ENCODE measurements at places on chromosomes 1 and 21.

GRCh38 chr1:115854005-115854404 is 13.1 kb upstream of the NHLH2 start:
- DNase-seq: no peak

DNA sequence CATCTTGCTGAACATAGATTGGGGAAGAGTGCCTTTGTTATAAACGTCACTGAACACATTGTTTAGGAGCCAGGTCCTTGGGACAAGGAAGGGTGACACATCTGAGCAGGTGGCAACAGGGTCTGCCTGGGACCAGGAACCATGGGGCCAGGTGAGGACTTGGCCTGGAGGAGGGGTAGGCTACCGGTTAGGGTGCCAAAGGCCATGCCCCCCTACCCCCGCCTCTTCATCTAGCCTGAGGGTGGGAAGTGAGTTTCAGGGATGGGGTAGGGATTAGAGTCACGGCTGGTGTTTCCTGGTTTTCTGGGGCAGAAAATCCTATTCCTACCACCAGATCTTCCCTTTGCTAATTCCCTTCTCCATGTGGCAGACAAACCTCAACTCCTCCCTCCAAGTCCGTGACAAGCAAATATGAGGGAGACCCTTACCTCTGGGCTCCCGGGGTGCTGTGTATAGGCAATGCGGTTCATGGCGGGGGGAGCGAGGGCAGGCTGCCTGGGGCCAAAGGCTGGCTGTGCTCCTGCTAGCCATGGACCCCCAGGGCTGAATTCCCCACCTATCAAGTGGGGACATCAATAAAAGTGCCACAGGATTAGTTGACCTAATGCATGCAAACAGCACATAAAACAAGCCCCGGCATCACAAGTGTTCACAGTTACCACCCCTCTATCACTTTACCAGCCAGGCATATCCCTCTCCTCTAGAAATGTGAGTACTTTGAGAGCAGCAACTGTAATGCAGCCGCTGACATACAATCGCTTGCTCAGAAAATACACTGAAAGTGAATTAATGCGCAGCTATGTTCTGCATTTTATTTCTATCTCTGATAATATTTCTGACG is 14.5 kb downstream of the CD247 start:
- DNase-seq: no peak

DNA sequence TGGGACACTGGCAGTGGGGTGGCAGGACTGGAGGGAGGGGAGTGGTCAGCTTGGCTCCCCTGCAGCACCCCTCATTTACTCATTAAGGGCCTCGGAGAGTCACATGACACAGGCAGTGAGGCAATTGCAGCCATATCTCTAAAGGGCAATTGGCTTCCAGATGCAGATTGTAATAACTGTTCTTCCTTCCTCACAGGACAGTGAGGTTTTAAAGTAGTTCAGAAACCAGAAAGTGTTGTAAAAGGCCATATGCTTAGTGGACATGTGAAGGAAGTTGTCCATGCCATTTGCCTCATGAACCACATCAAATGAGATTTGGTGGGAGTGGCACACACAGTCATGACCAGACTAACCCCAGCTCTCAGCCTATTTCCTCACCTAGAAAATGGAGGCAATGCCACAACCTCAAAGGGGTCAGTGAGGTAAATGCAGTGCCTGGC is 11.1 kb downstream of the MTX1 start:
- DNase-seq: no peak

DNA sequence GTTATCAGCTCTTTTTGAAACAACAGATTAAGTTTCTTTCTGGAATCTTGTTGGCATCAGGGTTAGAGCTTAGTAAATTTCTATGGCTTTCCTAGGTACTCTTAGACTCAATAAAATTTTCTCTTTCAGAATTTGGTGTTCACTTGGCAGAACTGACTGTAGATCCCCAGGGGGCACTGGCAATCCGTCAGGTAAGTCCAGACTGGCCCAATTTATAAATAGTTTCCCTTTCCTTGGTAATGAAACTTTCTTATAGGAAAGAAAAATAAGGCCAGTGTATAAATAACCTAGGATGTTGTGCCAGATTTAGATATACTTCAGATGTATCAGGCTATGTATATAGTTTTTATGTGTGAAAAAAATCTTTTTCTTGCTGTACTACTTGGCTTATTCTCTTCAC is 18.2 kb downstream of the IPO9 start:
- no peak for DNase-seq

DNA sequence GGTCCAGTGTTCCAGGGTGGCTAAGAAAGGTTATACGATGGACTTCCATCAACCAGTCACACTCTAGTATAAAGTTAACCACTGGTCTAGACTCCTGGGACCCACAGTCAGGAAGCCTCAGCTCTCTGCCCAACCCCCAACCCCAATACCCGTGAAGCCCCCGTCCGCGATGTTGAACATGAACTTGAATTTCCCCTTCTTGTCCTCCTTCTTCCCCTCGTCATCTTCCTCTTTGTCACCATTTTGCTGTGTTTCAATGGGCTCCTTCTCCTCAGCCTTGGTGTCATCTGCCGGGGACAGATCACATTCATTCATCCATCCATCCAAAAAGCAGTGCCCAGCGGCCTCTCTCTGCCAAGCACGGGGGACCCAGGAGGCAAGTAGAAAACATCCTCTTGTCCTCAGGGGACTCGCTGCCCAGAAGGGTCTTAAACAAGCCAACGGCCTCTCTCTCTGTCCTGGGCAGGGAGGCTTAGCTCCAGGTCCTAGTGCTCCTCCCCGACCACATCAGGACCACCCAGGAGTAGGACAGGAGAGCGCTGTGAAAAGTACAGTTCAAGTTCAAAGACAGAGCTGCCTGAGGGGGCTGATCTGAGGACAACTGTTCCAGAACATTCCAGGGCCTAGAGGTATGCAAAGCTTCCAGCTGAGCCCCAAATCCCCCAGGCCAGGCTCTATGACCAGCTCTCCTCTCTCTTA is 66.5 kb downstream of the KCNAB2 start:
- DNase-seq: no peak

DNA sequence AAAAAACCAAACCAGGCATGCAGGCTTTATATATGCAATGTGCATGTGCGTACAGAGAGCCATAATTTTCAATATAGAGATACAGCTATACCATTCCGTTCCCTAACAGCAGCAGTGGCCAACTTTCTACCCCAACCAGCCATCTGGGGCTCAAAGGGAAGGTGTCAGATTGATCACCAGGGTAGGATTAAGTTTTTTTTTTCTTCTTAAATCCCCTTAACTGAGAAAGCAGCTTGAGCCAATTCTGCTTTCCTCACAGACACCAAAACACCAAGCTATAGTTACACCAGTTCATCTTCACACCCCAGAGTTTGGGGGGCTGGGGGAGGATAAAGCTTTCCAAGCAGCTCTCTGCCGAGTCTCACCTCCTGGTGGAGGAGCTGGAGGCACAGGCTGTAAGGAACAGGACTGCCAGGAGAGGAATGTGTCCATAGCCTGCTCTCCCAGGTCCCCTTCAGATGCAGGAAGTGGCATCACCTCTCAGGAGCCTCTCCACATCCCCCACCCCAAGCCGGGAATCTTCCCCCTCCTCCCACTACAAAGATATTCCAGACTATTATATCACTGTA is 87.9 kb downstream of the SSBP3 start:
- DNase-seq: no peak

DNA sequence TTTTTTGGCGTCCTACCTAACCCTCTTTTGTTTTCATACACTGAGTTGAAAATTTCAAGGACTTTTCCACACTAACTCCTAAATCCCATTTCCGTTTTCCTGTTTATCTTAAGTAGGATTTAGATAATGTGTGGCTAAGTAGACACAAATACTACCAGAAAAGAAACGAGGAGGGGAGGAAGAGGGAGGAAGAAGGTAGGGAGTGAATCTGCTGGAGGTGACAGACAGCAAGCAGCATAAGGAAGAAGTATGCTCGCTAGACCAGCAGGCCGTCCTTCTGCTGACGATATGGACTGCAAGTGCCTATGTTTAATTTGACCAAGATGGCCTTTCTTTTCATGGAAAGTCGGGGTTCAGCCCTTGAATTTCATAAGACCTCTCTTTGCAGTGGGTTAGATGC is 256.9 kb upstream of the RAB4A start:
- no peak for DNase-seq

- DNase-seq: no peak
Measured at GRCh38 chr1:170660281-170660713, 3.6 kb upstream of the PRRX1 start.

DNA sequence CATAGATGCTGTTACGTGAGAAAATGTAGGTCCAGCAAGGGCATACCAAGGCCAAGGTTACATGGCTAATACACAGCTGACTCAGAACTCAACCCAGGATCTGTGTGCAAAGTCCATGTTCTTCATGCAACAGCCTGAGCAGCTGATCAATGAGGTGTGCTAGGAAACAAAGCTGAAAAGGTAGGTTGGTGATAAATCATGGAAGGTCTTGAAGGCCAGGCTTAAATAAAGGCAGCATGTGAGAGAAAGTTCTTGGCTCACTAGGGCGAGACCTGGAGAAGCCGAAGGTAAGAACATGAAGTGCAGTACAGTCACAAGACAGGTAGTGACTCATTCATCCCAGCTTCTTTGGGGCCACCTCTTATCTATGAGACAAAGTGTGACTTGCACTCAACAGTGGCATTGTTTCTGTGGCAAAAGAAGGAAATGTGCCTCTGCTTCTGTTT is 33.4 kb downstream of the TLR5 start:
- DNase-seq: no peak

DNA sequence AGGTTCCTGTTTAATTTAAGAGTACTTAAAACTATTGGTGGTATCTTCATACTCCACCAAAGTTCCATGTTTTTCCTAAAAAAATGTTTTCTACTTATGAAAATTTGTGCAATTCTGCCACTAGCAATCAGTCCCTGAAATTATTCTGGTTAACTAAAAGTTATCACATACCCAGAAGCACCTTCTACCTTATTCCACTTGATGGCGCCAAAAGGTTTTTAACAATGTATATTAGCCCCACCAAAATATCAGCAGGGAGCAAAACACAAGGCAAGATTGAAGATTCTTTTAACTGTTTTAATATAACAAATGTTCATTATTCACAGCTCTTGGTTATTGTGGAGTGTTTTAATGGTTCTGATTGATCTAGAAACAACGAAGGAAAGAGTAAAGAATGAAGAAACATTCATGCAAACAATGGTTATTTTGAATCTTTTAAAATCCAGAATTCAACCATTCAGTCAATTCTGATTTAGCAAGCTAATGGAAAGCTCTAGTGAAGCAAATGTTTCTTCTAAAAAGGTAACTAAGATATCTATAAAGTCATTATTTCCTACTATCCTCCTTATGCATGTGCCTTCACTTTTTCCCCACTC is 67.2 kb downstream of the TTLL7 start:
- peak; percentile 70 for DNase-seq

DNA sequence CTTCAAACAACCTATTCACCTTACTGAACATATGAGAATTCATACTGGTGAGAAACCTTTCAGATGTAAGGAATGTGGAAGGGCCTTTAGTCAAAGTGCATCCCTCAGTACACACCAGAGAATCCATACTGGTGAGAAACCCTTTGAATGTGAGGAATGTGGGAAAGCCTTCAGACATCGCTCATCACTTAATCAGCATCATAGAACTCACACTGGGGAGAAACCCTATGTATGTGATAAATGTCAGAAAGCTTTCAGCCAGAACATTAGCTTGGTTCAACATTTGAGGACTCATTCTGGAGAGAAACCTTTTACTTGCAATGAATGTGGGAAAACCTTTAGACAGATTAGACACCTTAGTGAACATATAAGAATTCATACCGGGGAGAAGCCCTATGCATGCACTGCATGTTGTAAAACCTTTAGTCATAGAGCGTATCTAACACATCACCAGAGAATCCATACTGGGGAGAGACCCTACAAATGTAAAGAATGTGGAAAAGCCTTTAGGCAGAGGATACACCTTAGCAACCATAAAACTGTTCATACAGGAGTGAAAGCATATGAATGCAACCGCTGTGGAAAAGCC is 13.2 kb upstream of the EXO5 start:
- no peak for DNase-seq

DNA sequence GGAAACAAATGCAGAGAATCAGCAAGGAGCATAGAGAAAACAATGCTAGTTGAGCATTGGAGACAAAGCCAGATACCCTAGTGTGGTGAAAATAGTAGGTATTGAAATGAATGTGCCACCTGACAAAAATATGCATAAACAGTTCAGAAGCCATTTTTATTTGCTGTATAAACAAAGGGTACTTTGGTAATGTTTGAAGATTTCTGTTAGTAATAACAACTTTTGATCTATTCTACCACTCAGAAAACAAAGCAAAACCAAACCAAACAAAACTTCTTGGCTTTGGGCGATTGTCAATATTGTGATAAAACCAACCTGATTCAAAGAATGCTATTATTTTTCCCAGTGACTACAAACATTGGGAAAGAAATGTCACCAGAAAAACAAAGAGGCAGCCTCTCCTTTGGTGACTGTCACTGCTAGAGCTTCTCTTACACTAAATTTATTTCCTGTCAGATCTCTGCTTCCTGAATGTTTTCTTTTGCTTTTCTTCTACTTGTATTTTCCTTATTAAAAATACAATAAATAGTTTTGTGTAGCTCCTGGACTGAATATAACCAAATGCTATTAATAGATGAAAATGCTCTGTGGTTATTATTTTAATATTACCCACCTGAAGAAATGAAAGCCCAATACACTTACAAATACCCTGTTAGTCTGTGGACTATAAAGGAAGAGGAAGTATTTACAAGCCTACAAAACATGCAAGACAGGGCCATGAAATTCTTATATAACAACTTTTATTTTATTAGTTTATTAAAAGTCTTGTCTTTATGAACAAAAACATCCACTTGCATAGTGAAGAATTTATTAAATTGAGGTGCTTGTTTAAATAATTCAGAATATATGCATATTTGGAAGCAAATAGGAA is 5.7 kb downstream of the ATP6V1G3 start:
- DNase-seq: no peak

DNA sequence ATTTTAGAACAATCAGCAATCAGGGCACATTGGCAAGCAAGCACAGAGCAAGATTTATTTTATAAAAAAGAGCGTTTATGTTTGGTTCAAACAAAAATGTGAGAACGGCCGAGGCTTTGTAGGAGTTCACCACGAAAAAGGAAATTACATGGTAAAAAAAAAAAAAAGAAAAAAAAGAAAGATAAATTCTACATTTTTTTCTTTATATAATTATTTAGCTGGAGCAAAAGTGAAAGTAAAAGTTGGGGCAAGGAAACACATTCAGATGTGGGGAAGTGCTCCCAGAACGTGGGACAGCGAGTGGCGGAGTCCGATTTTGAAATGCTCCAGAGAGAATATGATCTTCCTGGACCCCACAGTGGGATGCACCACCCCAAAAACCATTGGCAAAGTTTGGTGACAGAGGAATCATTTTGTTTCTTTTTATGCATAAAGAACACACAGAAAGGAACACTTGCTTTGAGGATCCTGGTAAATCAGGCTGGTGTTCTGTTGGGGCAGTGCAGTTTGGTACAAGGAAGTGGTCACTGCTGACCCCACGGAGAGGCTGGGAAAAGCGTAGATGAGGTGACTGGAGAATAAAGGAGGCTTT is 16.3 kb upstream of the ATP5PO start:
- no peak for DNase-seq

- DNase-seq: no peak
Measured at GRCh38 chr1:94416901-94417727, 1.1 kb upstream of the ABCD3 start.

GRCh38 chr1:208988811-208989222 is 594.7 kb upstream of the CAMK1G start:
- DNase-seq: no peak

- no peak for DNase-seq
Measured at GRCh38 chr1:198776602-198777029, 137.8 kb downstream of the PTPRC start.

- peak; percentile 27 for DNase-seq
Measured at GRCh38 chr1:31183927-31184554, 55.6 kb downstream of the NKAIN1 start.

- DNase-seq: no peak
Measured at GRCh38 chr1:23478896-23479665, 4.9 kb downstream of the ASAP3 start.

Data from NCI-H446 (cell line).